Thyroid gland (tissue), 4 donors: ENCODE measurements at places on chromosomes 7 and 10.

- H3K27me3 ChIP-seq: no peaks in the 10 kb centered on the region
- no peaks in the 10 kb centered on the region for H3K36me3 ChIP-seq
- H3K27ac ChIP-seq: no peak overlapping the region
- no peaks in the 10 kb centered on the region for H3K4me1 ChIP-seq
- no peak for DNase-seq
These were observed 175.2 kb downstream of the NSUN6 start for GRCh38 chr10:18476076-18476647.

DNA sequence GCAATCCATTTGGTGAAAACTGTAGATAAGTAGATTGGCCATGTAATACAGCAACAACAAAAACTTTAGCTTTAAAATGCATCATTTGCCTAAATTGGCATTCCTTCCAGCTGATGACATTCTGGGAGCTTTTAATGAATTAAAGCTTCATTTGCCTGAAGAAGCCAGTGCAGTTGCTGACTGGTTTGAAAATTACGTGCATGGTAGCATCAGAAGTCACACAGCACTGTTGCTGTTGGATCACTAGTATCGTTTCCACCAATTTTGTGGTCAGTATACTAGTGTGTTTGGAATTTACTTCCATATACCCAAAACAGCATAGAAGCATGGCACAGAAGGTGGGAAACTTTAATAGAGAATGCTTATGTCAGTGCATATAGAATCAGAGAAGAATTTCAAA is 194.9 kb downstream of the ETV1 start:
- H3K27me3 ChIP-seq: no peaks in the 10 kb centered on the region
- H3K27ac ChIP-seq: no peak overlapping the region
- H3K4me3 ChIP-seq: no peak overlapping the region
- no peak for DNase-seq

GRCh38 chr7:44155191-44156185 is 14.4 kb upstream of the MYL7 start:
- H3K27me3 ChIP-seq: no peaks in the 10 kb centered on the region
- no peak for DNase-seq
- no peak overlapping the region for H3K27ac ChIP-seq
- H3K4me1 ChIP-seq: peaks cover 8% of the 10 kb centered on the region
- H3K36me3 ChIP-seq: no peaks in the 10 kb centered on the region

GRCh38 chr7:12064586-12065127 is 146.4 kb upstream of the TMEM106B start:
- DNase-seq: no peak
- H3K27ac ChIP-seq: no peak overlapping the region
- no peaks in the 10 kb centered on the region for H3K36me3 ChIP-seq
- H3K27me3 ChIP-seq: no peaks in the 10 kb centered on the region
- H3K4me1 ChIP-seq: no peaks in the 10 kb centered on the region

- H3K4me1 ChIP-seq: peaks cover 19% of the 10 kb centered on the region
- no peak for DNase-seq
- H3K27me3 ChIP-seq: no peaks in the 10 kb centered on the region
- no peak overlapping the region for H3K27ac ChIP-seq
- H3K36me3 ChIP-seq: no peaks in the 10 kb centered on the region
These were observed 23.9 kb downstream of the EPC1 start for GRCh38 chr10:32323051-32323450.
